Activated T-cell treated with anti-CD3 and anti-CD28 coated beads for 4 hours (primary cell): ENCODE measurements at places on chromosomes 7 and 10.

GRCh38 chr10:92027141-92027540 is 103.6 kb downstream of the BTAF1 start:
- DNase-seq: no peak

DNA sequence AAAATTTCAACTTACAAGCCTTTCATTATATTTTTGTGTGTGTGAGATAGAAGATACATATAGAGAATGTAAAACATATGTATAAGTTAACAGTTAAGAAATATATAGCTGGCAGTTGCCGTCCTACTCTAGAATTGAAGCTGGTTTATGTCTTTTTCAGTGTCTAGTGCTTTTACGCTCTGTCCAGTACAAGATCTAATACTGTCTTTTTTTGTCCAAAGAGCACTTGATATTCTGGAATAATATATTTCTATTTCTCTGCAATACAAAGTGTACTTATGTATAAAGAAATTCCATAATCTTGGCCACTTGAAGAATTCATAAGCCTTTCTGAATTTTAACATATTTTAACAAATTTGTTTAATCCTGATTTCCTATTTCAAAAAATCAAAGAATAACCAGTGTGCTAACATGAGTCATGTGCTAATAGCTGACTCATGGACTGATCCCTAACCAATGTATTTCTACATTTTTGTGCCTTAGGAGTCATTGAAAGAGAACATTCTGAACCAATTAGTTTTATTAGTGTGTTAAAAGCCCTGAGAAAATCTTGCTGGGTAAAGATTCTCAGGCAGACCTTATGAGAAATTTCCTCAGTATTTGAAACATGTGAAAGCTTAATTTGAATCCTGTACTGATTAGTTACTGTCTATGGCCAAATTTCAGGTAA is 73.2 kb upstream of the CCAR1 start:
- DNase-seq: no peak

DNA sequence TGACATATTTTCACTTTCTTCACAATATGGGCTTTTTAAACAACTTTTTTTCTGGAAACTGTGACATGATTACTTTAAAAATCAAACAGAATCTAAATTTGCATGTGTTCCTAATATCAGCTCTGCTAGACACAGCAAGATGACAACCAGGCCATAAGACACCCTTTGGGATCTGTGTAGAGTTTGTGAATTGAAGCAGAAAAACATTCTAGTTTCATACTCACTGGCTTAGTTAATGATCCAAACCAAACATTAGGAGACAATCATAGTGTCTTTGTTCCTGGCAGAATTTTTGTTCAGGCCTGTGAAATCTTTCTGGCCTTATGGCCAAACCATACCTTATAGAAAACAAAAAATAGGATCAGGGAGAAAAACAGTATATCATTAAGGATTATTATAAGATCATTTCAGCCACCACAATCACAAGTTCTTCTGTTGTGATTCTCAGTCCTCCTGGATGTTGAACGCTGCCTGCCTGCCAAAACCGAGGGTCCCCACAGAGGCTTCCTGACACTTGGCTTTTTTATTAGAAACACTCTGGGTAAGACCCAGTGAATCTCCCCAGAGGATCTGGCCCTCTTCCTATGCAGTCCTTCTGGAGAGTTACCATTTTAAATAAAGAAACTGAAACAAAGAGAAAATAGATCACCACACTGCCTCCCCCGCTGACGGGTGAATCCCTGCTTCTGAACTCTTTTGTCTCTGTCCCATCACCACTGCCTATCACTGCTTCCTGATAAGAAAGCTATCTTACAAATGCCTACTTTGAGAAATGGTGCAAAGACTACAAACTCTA is 79.2 kb upstream of the PPP1R3C start:
- DNase-seq: no peak

DNA sequence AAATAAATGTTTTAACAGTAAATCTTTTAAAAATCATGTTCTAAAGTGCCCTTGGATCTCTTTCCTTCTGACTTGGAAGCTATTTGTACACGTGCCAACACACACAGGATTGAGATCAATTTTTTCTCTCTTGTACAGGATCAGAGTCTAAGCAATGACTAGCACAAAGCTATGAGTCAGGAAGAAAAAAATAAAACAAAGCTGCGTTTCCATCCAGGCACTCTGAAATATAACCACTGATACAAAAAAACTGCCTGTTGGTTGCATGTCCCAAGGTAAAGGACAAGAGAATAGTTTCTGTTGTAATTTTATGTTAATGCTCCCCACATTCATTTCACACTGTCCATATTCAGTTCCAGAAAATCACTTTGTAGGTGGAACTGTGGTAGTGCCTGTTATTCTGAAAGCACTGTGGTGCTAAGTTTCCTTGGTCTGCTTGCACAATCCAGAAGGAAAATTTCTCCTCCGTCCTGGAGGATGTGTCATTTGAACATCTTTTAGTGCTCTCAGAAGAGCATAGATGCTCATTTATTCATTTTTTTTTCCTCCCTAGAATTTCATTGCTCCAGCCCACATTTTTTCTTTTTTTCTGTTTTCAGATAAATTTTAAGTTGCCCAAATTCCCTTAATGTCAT is 113.4 kb downstream of the PLXDC2 start:
- DNase-seq: no peak

GRCh38 chr7:47710201-47710935 is 128.5 kb upstream of the TNS3 start:
- DNase-seq: no peak

GRCh38 chr10:97004591-97004990 is 172.5 kb downstream of the LCOR start:
- no peak for DNase-seq

DNA sequence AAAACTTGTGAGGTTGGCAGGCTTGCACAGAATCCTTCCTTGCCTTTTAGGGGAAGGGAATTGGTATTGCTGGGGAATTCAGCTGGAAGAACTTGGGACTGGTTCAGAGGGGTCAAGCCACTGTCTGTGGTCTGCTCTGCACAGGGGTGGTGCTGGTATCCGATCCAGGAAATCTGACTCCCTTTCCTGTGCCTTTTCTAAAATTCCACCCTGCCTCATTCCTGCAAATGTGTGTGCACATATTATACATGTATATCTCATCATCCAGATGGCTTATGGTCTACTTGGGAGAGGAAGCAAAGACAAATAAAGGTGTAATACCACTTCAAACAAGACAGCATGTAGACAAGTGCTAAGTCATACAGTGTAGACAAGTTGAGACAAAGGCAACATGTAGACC is 14.3 kb downstream of the UBTD1 start:
- no peak for DNase-seq

DNA sequence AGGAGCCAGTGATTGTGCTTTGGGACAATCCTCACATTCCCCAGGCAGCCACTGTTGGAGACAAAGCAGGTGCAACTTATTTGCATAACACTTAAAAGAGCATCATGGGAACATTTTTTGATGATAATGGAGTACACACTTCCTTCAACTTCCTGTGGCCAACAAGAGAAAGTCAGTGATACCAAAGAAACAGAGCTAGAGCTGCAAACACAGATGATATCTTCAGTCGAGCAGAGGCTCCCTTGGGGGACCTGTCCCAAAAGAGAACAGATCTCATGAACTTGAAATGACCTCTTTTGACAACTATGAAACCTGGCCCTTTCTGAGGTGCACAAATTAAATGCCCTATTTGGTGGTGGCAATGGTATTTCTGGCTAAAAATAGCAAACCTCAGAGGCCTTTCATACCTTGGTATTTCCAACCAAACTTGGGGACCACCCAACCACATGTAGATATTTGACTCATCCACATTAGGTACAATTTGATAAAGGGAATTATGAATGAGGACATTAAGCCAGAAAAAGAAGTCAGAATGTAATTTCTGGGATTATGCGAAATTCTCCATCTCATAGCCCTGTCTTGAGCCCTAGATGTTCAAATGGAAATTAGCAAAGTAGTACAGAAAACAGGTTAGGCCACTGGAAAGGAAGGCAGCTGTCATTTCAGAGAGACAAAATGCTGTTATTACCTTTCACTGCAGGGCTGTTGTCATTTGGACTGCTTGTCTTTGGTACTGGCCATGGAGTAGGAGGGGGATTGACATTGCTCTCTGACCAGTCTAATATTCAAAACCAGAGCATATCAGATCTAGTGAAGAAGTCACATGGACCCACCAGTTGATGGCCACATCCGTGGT is 146.2 kb downstream of the ICA1 start:
- DNase-seq: no peak

- DNase-seq: no peak
Measured at GRCh38 chr7:133290676-133291333, 37.9 kb downstream of the EXOC4 start.

- no peak for DNase-seq
Measured at GRCh38 chr7:130421684-130422083, 19.1 kb downstream of the CEP41 start.
